ENCODE measurements at places on chromosomes 7 and 10. TPM values are rescaled to one million over a fixed set of nuclear protein-coding genes. Genes with fewer than 3 reads are reported as not detected.

CDHR3 gene
- 2.0 TPM for total RNA-seq

NCOA4 gene
- total RNA-seq = 142 TPM

AMZ1 gene
- total RNA-seq = 0.47 TPM

FLNC gene
- total RNA-seq = 170 TPM

CNTNAP2 gene
- total RNA-seq = under 0.01 TPM

GRCh38 chr7:39085590-39086049 is 107.9 kb downstream of the POU6F2 start:
- DNase-seq = no peak

- no peak for DNase-seq
Measured at GRCh38 chr10:11823122-11823988, at the start of gene PROSER2. Gene PROSER2, plus strand, starts transcription at chr10:11823356. Its CDS starts 28,722 bp downstream, at chr10:11852078.

GRCh38 chr7:77282897-77283296 is 83.3 kb upstream of the FGL2 start:
- DNase-seq = no peak

DNA sequence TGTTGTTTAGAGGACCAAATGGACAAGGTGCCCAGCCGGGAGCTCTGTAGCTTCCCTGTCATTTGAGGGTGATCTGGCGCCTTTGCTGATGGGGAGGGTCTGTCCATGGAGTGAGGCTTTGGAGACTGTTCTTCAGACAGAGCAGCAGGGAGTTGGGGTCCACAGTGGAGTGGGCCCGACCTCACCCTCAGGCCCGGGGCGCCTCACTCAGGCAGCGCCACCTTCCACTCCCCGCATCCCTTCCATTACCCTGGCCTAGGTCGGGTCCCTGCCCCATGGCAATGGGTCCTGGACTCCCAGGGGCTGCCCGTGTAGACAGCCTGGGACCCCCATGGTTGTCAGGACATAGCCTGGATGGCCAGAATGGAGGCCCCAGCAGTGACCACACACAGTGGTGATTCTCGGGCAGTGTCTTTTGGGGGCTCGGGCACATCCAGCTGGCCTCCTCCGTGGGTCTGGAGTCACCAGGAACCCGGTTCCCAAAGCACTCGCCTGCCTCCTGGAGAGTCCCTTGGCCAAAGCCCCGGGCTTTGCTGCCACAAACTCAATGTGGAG is 38.5 kb downstream of the TCERG1L start:
- DNase-seq = no peak

DNA sequence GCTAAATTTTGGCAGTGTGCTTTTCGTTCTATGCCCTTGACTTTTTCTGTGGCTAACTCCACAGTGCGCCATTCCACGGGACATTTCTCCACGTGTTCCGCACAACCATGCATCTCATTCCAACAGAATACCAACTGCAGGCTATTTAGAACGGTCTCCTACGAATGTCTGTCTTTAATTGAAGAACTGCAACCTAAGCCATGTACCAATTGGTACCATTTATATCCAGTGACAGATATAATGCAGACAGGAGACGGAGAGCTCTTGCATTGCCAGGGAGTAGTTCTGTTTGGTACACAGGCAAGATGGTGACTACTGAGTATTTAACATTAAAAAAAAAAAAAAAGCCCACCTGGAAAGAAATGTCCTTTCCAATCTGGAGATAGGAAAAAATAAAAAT is 9.1 kb downstream of the SFMBT2 start:
- DNase-seq = no peak

DNA sequence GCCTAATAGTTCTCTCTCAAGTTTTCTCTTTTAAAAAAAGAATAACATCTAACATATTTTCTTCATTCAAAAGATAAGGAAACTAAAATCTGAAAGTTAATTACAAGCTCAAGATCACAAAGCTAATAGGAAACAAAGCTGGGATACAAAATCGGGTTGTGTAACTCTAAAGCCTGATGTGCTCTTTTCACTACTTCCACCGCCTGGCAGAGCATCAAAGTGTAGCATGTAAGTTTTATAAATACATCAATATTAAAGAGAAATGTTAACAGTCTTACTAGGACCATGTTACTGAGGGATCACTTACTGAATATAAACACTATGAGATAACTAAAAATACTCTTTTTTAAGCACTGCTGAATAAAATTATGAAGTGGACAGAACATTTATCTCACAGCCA is 97.2 kb downstream of the KMT2C start:
- DNase-seq = no peak

GRCh38 chr10:77636282-77636966 is 1.2 kb downstream of the KCNMA1 start:
- DNase-seq = no peak
